Caudate nucleus (tissue), 63 donors: ENCODE measurements at places on chromosomes 3 and 15.

DNA sequence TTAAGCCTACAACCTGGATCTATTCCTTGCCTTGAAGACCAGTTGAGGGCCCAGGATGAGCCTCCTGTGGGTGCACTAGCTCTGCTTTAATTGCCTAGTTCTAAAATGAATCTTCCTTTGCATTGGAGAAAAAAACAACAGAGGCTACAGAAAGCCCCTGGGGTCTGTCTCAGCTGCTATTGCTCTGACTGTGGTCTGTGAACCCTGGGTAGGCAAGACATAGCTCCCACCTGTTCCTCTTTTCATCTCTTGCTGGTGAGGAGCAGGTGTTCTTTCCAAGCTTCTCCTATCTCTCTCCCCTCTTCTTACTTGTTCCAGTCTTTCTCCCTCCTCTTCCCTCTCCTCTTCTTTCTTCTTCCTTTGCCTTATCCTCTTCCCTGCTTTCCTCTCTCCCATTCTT is 28.8 kb downstream of the RBP2 start:
- DNase-seq, result no peak

DNA sequence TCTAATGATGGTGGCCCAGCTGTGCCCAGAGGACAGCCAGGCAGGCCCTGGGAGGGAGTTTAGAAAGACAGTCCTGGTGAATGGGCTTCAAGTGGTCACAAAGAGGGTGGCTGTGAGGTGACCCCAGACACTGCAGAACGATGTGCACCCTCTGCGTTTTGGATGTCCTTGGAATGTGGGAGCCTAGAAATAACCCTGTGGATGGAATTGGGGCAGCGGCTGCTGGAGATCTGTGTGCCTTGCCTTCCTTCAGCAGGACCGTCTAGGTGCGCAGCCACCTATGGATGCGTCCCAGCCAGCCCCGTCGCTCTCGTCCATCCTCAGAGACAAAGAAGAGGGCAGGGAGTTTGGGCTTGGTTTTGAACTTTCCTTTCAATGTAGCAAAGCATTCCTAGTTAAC is 46.5 kb downstream of the KLHL25 start:
- DNase-seq, result no peak

- no peak for DNase-seq
Measured at GRCh38 chr3:8712045-8712907, 21.3 kb upstream of the CAV3 start.

DNA sequence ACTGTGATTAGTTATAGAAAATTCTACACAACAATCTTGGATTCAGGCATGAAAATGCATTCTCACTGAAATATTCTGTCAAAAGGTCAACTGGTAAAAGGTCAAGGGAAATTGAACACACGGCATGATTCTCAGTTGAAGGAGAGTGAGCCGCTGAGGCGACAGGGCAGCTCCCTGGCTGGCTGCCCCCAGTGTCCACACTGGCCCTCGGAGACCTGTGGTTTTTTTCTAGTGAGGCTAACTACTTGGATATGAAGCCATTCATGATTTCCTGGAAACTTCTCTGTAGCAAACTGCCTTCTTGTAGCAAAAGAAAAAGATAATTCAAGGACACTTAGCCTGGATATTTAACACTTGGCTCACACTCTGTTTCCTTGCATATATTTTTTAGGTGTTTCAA is 37.2 kb downstream of the AADACL2 start:
- no peak for DNase-seq

DNA sequence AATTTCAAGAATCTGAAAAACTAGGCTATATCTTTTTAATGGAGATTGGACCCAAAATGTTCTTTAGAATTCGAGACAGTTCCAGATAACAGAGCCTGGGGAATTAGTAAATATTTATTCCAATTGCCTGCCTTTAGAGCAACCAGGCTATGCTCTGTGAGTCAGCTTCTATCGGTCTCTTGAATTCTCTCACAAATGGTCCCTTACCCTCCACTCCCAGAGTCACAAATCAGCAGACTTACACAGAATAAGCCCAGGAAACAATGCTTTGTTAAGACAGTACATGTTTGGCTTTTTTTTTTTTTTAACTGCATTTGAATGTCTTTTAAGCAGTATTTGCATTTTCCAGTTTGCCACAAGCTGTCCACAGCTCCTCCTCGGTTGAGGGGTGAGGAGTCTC is 460.7 kb upstream of the CBLB start:
- DNase-seq, result no peak
